ENCODE measurements at places on chromosomes 3 and 15.

- no peak overlapping the region for H3K27ac ChIP-seq
- no peak overlapping the region for H3K4me3 ChIP-seq
- DNase-seq: no peak
These were observed 102.4 kb upstream of the UBE3A start for GRCh38 chr15:25541228-25541627.

GRCh38 chr3:137542049-137542448 is 222.1 kb upstream of the SOX14 start:
- DNase-seq: no peak
- no peaks in the 10 kb centered on the region for H3K4me1 ChIP-seq
- H3K36me3 ChIP-seq: no peaks in the 10 kb centered on the region
- H3K27me3 ChIP-seq: no peaks in the 10 kb centered on the region
- H3K27ac ChIP-seq: no peak overlapping the region

- DNase-seq: no peak
- no peaks in the 10 kb centered on the region for H3K4me1 ChIP-seq
- no peaks in the 10 kb centered on the region for H3K27me3 ChIP-seq
- no peak overlapping the region for H3K27ac ChIP-seq
These were observed 436.8 kb downstream of the MFSD1 start for GRCh38 chr3:159238646-159239045.

- no peaks in the 10 kb centered on the region for H3K4me1 ChIP-seq
- no peak overlapping the region for H3K27ac ChIP-seq
- H3K36me3 ChIP-seq: no peaks in the 10 kb centered on the region
These were observed 29.8 kb downstream of the NRG4 start for GRCh38 chr15:75982468-75982867.

DNA sequence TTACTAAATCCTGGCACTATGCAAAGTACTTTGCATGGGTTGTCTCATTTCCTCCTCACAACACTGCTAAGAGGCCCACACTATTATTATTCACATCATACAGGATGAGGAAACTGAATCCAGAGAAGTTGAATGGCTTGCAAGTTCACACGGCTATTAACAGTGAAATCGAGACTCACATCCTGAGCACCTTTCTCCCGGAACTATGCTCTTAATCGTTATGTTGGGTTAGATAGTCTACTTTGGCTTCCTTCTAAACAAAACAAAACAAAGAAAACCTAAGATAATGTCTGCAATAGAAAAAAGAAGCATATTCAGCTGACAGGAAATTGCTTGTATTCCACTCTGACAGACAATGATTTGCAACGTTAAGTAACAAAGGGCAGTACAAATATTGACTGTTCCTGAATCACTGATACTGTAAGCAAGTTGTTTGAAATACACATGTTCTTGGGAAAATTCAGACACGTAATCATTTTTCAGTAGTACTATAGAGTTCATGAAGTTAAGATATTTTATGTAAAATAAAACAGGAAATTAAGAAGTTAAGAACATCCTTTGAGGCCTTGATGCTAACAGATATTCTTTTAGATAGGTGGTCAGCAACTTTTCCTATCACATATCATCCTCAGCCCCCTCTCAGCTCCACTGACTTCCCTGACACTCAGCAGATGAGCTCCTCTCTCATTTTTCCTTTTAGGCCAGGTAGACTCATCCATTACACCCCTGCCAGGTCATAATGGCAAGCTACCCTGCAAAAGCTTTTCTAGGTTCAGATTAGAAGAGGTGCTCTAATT is 40.7 kb downstream of the C2CD4B start:
- no peak for DNase-seq
- H3K4me1 ChIP-seq: no peaks in the 10 kb centered on the region
- no peak overlapping the region for H3K4me3 ChIP-seq
- H3K36me3 ChIP-seq: no peaks in the 10 kb centered on the region

- no peaks in the 10 kb centered on the region for H3K27me3 ChIP-seq
- peak overlapping the region; percentile 58 for H3K27ac ChIP-seq
- 0 out of 2 replicates have a peak, but pooled peaks cover 6% of the 10 kb centered on the region for H3K4me1 ChIP-seq
- H3K36me3 ChIP-seq: no peaks in the 10 kb centered on the region
These were observed 13.1 kb upstream of the DENND4A start for GRCh38 chr15:65805019-65805745.

- no peaks in the 10 kb centered on the region for H3K4me1 ChIP-seq
- H3K4me3 ChIP-seq: no peak overlapping the region
- DNase-seq: no peak
These were observed 87.8 kb upstream of the MDFIC2 start for GRCh38 chr3:70400194-70400593.

All from K562 (cell line).